Osteoblast (primary cell): ENCODE measurements at places on chromosomes 3 and 15. TPM values are rescaled to one million over a fixed set of nuclear protein-coding genes. Genes with fewer than 3 reads are reported as not detected.
A peak's percentile ranks its signal among the peaks of the same experiment; 100 is the strongest.

The PLAAT1 gene
- under 0.01 TPM in 1 of 2 replicates, not detected in the other for total RNA-seq

The AHSG gene
- total RNA-seq: not detected in 2 replicates

GRCh38 chr15:39124155-39124552 lies 456.7 kb upstream of the THBS1 start:
- peak; percentile 80 for DNase-seq

- peak; percentile 4 for DNase-seq
Measured at GRCh38 chr3:105527949-105528348, 161.2 kb downstream of the ALCAM start.

The SLC28A1 gene
- total RNA-seq: not detected in 2 replicates

DNA sequence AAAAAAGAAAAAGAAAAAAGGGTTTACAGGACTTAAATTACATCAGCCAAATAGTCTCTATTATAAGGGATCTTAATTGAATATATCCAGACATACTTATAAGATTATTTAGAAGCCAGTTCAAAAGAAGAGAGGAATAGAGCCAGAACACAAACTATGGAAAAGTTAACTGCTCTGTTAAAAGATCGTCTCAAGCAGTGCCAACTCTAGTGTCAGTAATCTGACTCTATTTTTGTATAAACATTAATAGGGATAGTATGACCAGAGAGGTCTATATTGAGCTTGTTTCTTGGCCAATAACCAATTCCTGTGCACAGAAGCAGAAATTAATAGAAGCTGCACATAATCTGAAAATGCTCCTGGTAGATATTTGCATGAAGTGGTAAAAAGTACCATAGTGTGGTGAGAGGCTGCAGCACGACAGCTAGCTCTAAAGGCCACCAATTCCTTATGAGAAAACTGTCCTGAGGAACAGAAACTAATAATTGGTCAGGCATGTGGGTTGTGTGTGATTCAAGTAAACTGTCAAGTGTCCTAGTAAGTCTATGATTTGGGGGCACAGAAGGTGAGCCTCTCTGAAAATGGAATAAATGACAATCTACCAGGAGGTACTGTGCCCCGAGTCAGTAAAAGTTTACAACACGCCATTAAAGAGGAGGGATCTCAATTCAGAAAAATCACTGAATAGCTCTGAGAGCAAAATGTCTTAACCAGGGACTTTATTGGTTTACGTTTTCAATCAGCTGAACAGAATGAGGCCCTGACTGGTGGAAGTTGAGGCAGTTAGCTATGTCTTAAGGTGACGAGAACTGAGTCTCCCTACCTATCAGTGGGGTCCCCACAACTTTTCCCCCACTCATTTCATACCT lies 51.5 kb upstream of the NANOGP8 start:
- no peak for DNase-seq

GRCh38 chr15:26580943-26581342 lies 191.9 kb downstream of the GABRB3 start:
- no peak for DNase-seq

DNA sequence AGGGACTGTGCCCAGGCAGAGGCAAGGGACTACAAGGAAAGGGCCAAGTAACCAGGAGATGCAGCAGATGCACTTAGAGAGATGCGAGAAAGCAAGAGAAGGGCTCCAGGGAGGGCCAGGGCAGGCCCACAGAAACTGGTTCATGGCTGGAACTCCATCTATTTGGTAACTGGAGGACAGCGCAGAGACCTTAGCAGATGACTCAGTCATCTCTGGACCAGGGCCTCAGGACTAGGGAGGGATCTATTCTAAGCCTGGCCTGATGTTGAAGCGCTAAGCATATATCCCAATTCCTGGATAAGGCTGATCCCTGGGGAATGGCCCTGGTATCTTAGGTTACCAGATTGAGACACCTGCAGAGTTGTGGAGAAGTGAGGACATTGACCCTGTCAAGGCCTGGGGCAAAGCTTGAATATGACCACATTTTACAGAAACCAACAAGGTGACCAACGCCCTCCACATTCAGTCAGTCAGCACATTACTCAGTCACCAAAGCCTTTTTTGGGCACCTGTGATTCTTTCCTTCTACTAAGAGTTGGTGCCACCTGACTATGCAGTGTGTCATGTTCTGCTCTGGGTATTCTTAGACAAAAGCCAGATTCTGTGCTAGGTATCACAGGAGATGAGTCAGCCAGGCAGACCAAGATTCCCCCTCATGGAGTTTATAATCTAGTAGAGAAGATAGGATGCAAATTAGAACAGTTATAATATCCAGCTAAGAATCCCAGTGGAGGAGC lies 68.4 kb upstream of the SLCO3A1 start:
- DNase-seq: no peak

DNA sequence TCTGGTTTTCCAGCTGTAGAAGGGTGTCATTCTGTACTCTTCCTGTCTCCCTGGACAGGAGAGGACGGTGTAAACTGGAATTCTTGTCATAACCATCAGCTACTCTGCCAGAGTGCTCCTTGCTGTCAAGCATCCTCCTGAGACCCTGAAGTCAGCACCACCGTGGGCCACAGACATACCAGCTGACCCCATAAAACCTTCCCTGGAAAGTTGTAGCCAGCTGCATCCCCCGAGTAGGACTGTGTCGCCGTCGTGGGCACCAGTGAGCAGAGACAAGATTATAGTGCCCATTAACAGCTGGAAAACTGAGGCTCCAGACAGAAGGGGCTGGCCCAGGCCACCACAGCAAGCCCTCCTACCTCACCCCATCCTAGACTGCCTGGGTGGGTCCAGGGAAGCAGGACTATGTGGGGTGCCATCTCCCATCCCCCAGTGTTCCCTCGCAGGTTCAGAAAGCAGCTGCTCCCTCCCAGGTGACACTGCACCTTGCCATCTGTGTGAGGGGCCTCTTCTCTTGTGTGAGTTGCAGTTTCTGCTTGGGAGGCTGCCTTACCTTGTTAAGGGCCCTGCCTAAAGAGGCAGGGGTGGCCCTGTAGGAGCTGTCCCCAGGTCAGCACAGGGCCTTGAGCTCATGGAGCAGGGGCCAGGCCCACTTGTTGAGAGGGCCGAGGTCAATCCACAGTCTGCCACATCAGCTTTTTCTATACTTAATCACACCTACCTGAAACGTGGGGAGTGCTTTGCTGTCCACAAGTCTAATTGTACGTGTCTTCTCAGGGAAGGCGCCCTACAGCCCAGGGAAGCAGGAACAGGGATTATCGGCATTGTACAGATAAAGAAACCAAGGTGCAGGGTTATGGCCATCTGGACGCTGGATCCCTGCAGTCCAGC lies 191.9 kb upstream of the LINGO1 start:
- peak; percentile 47 for DNase-seq

GRCh38 chr15:99441871-99442251 lies 123.9 kb upstream of the MEF2A start:
- DNase-seq: peak; percentile 60

DNA sequence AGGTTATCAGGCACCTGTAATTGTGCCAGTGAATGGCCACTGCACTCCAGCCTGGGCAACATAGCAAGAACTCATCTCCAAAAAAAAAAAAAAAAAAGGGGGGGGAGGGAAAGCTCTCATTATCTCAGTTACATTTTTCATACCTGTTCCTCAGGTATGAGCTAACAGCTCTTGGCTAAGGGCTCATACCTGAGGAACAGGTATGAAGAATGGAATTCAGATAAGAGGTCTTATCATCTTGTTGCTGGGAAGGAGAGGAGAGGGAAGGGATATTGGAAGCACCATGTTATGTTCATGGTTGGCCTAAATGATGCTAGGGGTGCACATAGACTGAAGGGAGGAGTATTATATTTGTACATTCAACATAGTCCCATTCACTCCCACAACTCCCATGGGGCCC lies 2.6 kb downstream of the SLC15A2 start:
- no peak for DNase-seq

DNA sequence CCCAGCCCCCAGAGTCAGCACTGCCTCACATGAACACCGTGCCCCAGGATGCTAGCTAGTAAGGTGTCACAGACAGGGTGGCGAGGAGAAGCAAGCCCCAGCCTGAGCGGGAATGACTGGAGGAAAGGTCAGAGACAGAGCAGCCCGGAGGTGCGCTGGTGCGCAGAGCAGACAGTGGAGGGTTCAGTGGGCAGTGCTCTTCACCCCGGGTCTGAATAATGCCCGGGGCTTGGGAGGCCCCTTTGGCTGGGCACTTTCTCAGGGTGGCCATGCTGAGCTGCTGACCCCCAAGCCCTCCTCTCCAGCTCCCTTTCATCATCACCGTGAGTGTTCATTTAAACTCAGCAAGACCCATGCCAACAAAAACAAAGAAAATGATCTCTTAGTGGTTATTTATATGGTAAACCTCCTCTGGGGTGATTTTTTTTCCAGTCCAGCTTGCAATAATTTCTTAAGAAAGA lies 110.8 kb downstream of the VGLL4 start:
- DNase-seq: peak; percentile 89

GRCh38 chr3:134013280-134013679 lies 16.4 kb downstream of the SLCO2A1 start:
- no peak for DNase-seq

DNA sequence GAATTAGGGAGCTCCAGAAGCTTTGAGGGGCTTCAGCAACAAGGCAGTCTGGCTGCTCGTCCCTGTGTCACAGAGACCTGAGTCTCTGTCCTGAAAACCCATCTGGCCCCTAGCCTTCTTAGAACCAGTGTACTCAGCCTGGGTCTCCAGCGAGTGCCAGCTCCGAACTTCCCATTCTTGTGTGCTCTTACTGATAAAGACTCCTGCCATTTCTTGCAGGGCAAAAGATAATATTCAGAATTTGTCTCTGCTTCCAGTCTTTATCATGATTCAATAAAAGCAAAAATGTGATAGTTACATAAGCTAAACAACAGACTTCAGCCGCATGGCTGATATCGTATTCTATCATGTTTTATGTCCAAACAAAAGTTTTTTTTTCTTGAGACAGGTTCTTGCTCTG lies 36.0 kb upstream of the BCL2A1 start:
- no peak for DNase-seq

The KLHL6 gene
- under 0.01 TPM in 1 of 2 replicates, not detected in the other for total RNA-seq

The PTX3 gene
- total RNA-seq: 537 and 689 TPM in 2 replicates

The GATA2 gene
- 0.72 and 0.88 TPM in 2 replicates for total RNA-seq

DNA sequence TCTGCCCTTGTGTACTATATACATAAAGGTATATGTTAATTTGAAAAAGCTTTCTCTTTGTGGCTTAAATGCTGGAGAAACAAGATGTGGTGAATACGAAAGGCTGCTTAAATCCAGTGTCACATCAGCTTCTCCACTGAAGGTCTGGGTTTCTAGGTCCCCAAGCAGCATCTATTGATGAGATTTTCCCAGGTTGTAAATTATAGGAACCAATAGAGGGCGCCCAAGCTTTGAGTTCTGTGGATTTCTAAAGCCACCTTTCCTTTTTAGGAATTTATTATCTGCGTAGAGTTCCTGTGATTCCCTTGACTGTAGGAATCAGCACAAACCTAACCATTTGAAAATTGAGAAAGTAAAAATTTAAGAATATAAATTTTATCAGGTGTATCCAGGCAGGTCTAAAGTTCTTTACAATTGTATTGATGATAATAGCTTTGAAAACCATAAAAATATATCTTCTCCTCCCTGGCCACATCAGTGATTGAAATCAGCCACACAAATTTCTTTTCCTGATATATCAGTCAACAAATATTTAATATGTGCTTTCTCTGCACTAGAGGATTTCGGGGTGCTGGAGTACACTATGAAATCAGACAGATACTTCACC lies 88.3 kb upstream of the ADAMTSL3 start:
- peak; percentile 9 for DNase-seq

GRCh38 chr15:35330048-35330695 lies 215.8 kb downstream of the DPH6 start:
- no peak for DNase-seq

DNA sequence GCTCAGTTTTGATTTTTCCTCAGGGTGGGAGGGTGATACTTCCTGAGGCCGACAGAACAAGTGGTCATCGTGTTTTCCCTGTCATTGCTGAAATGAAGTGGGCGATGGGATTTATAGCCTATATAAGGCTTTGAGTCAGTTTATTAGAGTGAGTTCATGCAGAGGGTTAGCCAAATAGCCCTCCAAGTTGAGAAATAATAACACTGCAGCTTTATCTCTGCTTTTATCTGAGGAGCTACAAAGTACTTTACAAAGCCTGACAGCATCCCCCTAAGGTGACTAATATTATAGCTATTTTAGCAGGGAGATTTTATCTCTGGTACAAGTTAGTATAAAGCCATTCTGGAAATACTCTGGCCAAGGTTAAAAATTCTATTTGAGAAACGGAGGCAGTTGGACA lies 389.6 kb downstream of the MFSD1 start:
- no peak for DNase-seq

- no peak for DNase-seq
Measured at GRCh38 chr3:75262661-75263060, 401.5 kb upstream of the FRG2C start.

DNA sequence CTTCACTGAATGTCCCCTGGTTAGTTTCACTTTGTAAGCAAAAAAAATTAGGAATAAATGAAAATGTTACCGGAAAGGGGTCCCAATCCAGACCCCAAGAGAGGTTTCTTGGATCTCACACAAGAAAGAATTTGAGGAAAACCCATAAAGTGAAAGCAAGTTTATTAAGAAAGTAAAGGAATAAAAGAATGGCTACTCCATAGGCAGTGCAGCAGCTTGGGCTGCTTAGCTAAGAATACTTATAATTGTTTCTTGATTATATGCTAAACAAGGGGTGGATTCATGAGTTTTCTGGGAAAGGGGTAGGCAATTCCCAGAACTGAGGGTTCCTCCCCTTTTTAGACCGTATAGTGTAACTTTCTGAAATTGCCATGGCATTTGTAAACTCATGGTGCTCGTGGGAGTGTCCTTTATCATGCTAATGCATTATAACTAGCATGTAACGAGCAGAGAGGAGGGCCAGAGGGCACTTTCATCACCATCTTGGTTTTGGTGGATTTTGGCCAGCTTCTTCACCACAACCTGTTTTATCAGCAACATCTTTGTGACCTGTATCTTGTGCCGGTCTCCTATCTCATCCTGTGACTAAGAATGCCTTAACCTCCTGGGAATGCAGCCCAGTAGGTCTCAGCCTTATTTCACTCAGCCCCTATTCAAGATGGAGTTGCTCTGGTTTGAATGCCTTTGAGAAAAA lies 41.0 kb upstream of the CMSS1 start:
- DNase-seq: no peak

DNA sequence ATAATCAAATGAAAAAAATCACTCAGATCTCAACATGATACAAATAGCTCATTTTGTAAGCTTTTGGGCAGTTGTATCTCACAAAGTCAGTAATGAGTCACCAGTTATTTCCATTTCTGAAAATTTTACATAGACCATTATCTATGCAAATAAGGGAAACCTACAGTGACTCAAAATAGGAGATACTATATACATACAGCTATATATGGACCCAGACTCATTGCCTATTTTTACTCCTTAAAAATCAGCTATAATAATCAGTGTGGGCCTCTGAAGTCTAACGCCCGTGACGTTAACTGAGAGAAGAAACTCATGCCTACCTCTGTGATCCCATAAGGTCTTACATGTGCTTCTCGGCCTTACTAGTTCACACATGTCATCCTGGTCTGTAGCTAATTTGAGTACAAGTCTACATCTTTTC lies 31.6 kb downstream of the LRIG1 start:
- DNase-seq: no peak
